CD4-positive, alpha-beta T cell treated with Interleukin-12 subunit alpha and Interleukin-12 subunit beta, for 1 hour (primary cell): ENCODE measurements at places on chromosomes 6 and 20.
A peak's percentile ranks its signal among the peaks of the same experiment; 100 is the strongest.

DNA sequence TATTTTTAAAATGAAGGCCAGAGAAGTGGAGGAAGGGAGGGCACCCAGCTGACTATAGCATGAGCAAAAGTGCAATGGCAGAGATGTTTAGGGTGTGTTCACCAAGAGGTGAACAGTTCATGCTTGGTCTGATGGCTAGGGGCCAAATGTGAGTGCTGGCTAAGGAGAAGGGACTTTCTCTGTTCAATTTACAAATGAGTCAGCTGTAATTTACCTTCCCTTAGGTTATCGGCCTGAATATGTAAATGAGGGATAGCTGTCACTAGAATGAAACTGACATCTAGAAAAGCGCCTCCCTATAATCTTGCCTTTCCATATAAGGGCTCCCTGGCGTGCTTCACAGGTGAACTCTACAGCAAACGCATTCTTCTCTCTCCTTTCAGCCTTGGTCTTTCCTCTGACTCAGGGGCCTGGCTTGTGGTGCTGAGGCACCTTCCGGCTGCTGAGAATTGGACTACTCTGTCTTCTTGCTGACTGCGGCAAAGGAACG, 114.7 kb upstream of the BACH2 start:
- peak; percentile 74 for DNase-seq

DNA sequence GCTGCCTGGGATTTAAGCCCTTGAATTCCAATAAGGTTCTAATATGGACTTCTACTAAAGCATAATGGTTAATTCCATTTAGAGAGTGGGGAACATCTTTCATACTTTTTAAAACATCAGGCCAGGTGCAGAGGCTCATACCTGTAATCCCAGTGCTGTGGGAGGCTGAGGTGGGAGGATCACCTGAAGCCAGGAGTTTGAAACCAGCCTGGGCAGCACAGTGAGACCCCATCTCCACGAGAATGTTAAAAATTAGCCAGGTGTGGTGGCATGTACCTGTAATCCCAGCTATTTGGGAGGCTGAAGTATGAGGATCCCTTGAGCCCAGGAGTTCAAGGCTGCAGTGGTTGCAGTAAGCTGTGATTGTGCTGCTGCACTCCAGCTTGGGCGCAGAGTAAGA, 35.0 kb downstream of the E2F3 start:
- DNase-seq = no peak

- DNase-seq = no peak
These were observed 210.2 kb downstream of the MMUT start for GRCh38 chr6:49252901-49253300.

DNA sequence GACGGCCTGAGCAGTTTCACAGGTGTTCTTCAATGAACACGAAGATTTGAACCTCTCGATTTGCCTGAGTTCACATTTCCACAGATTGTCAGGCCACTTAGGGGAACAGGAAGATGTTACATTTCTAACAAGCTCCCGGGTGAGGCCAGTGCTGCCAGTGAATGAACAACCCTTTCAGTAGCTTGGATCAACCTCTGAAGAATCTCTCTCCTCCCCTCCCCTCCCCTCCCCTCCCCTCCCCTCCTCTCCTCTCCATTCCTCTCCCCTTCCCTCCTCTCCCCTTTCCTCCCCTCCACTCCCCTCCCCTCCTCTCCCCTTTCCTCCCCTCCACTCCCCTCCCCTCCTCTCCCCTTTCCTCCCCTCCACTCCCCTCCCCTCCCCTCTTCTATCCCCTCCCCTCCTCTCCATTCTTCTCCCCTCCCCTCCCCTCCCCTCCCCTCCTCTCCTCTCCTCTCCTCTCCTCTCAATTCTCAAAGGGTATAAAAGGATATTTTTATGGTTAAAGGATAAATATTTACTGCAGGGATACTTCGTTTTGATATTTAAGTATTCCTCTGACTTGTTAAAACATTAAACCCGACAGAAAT, 114.1 kb upstream of the INSM1 start:
- DNase-seq = no peak

DNA sequence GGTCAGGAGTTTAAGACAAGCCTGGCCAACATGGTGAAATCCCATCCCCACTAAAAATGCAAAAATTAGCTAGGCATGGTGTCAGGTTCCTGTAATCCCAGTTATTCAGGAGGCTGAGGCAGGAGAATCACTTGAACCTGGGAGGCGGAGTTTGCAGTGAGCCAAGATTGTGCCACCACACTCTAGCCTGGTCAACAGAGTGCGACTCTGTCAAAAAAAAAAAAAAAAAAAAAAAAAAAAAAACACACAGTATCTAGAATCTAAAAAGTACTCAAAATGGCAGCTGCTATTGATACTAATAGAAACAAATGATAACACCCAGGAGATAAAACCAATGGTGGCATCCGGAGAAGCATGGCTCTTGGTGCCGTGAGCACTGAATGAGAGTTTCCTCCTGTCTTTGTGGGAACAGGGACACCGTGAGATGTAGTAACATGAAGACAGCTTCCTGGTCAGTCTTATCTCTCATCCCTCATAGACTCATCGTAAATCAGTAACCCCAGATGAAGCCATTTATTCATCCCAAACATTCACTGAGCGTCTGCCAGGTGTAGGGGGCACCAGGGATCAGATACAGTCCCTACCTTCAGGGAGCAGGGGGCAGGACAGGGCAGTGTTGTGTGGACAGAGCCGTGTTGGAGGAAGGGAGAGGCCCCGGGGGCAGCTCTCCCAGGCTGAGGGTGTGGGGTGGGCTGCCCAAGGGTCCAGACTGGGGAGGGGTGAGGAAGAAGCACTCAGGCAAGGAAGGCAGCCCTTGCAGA, 66.1 kb downstream of the SYNJ2 start:
- DNase-seq = no peak

- DNase-seq = no peak
These were observed 10.2 kb upstream of the TGM3 start for GRCh38 chr20:2285613-2286012.

- no peak for DNase-seq
These were observed 45.0 kb downstream of the PHACTR1 start for GRCh38 chr6:12761376-12762115.

DNA sequence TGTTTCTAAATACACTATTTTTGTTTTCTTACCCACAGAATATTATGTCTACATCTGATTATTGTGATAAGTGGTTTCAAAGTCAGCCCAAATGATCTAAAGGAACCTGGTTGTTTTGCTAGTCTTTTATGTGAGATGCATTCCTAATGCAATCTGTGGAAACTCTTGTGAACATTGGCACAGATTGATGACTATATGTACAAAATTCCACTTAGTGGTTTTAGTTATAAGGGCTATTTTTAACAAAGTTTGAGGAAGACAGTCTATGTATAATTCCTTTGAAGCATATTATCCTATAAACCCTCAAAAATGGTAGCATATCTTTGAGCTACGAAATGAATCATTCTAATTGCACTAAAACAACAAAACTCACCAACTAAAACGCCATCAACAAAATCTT, 140.9 kb downstream of the GRIK2 start:
- DNase-seq = no peak

GRCh38 chr6:146305951-146306350, 237.7 kb upstream of the RAB32 start:
- no peak for DNase-seq

- no peak for DNase-seq
These were observed 58.2 kb upstream of the VGLL2 start for GRCh38 chr6:117206944-117207687.

DNA sequence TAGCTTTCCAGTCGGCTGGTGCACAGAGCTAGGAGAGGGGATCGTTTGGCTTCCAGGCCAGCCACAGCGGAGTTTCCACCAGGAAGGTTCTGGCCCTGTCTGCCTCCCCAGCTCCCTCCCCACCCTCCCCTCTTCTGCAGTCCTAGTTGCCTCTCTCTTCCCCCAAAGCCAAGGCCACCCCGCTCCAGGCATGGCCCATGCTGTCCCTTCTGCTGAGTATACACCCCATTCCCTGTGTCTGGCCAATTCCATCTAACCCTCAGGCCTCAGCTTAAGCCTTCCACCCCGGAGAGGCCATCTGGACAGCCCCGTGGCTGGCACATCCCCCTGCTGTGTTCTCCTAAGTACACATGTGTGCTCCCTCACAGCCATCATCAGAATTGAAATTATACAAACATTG, 167.4 kb downstream of the CDH4 start:
- no peak for DNase-seq
